ENCODE measurements at places on chromosomes 4 and X.
A peak's percentile ranks its signal among the peaks of the same experiment; 100 is the strongest.

- peak; percentile 31 for DNase-seq
Measured at GRCh38 chr4:168831919-168832762, 177.9 kb downstream of the CBR4 start.

- no peak for DNase-seq
Measured at GRCh38 chrX:9519546-9520216, 54.8 kb downstream of the TBL1X start.

DNA sequence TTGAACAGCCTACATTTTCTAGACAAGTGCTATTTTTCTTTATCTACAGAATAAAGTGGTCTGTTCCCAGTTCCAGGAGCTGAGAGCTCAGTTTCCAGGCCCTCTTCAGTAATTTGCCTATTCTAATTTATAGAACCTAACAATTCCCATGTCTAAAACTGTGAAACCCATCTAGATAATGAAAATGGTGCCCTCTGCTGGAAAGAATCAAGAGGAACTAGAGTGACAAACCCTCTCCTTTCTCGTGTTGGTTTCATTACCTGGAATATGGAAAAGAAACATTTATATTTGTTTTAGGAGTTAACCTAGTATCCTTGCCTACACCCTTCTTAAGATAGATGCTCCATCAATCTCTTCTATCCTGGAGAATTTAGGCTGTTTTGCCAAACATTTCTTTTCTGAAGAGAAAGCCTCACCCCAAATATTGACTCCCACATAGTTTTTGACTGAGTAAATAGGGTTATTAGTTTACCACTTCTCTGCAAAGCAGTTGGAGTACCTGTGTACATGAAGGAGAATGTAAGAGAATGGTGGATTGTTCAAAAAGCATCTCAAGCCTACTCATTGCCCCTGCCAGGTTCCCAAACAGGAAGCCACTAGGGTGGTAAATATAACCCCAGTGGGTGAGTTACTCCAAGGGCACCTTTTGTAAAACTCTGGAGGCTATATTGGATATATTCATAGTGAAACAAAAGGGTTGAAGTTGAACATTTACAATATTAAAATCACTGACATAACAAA is 121.6 kb downstream of the RASL11B start:
- no peak for DNase-seq

DNA sequence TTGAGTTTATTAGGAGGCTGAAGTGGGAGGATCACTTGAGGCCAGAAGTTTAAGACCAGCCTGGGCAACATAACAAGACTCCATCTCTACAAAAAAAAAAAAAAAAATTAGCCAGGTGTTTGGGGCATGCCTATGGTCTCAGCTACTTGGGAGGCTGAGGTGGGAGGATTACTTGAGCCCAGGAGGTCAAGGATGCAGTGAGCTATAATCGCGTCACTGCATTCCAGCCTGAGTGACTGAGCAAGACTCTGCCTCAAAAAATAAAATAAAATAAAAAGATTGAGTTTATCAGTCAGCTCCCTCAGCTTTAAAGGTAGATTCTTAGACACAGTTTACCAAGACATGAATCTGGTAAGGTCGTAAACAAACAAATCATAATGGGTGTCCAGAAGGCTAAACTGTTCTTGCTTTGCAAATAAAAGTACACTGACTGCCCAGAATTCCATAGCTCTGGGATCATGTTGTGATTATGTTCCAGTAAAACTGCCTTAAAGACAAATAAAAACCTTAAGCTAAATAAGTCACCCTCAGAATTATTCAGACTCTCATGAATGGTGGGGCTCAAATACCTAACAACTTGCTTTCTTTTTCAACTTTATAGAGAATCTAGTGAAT is 18.7 kb downstream of the APOO start:
- no peak for DNase-seq

- DNase-seq, result no peak
Measured at GRCh38 chr4:145890689-145891088, 47.9 kb downstream of the ZNF827 start.
